ENCODE measurements at places on chromosomes 2 and 18.

- no peak for DNase-seq
Measured at GRCh38 chr2:238308177-238308576, 12.1 kb upstream of the TRAF3IP1 start.

DNA sequence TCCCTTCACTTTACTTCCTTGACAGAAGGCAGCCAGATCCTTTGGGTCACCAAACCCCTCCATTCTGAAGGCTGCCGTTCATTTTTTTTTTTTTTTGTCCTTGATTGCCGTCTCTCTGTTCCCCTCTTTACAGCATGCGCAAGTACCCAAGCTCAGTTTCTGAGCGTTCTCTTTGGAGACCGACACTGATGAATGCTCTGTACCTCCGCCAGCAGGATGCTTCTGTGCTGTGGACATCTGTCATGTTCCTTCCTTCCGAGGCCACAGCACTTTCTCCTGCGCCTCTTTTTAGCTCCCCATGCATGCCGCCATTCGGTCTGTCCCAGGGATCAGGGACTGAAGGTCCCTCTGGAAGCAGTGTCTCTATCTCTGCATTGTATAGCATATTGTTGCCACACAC, 278.7 kb upstream of the RAB12 start:
- DNase-seq: no peak

DNA sequence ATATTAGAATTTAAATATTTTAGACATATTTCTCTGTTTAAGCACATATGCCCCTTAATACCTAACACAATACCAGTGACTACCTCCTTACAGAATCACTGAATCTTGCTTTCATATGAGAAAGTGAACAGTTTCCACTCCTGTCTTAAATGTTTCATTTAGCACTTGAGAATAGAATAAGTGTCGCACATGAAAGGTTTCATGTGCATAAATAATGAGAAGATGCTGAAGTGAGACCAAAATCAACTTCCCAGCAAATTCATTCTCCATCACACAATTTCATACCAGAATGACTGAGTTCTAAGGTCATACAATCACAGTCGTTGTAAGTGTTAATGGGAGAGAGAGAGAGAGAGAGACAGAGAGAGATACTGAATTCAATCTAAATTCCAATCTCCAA, 51.2 kb downstream of the ATIC start:
- DNase-seq: no peak

- DNase-seq: no peak
Measured at GRCh38 chr2:152565884-152566727, 151.2 kb downstream of the PRPF40A start.

- DNase-seq: no peak
Measured at GRCh38 chr2:1091895-1092585, 141.4 kb downstream of the SNTG2 start.

- DNase-seq: no peak
Measured at GRCh38 chr2:169778446-169778845, 20.2 kb upstream of the SSB start.

DNA sequence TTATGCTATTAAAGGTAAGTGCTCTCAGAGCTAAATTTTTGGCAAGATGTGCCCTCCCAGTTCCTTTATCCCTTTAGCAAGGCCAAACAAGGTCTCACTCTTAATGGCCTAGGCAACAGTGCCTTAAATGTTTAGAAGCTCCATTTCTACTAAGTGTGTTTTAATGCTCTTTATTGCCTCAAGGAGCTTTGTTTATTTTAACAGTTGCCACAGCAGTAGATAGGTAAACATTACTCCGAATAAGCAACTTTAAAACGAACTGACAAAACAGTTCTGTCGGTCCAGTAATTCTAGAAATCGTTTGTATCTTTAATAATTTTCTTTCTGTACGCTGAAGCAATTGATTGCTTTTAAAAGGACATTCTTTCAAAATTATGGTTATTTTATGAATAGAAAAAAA, 74.5 kb downstream of the PIEZO2 start:
- no peak for DNase-seq

DNA sequence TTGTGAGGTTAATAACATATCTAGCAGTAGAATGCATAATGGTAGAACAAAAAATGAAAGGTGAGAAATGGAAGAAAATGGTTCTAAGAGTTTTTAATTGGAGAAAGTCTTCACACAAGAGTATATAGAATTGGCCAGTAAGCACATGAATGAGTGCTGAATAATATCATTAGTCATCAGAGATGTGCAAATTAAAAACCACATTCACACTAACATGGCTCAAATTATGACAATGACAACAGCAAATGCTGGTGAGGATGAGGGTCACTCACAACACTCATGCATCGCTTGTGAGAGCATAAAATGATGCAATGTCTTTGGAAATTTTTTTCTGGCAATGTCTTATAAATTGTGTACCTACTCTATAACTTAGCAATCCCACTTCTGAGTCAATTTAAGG, 1355.4 kb upstream of the ACVR2A start:
- no peak for DNase-seq

DNA sequence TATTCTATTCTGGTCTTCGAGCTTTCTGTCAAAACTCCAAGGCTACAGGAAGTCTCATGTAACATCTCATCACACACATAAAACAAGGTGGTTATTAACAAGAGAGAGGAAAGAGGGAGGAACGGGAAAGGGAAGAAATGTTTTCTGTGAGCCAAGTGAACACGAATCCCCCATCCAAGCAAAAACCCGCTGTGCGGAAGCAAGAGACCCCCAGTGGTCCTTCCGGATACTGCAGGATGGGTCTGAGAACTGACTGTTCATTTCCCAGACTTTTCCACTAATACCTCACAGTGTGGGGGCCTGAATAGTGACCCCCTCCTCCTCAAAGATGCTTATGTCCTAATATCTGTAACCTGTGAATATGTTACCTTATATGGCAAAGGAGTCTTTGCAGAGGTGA, 19.0 kb upstream of the DIPK1C start:
- DNase-seq: no peak

- DNase-seq: no peak
Measured at GRCh38 chr18:57715671-57716070, 87.4 kb downstream of the ATP8B1 start.

DNA sequence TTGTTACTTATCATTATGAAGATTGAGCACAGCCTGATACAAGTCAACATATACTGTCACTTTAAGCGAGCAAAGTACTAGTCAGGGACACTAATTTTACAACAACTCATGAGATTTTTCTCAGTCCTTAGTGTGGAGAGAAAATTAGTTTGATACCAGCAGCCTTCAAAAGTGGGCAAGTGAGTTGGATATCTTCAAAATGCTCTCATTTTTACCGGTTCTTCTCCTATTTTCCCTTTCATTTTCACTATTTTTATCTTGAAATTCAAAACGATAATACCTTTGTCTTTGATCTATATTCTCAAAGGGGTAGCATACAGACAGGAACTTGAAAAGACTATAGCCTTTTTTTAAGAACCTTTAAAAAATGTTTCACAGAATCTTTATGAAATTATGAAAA, 52.0 kb upstream of the UBXN4 start:
- DNase-seq: no peak

DNA sequence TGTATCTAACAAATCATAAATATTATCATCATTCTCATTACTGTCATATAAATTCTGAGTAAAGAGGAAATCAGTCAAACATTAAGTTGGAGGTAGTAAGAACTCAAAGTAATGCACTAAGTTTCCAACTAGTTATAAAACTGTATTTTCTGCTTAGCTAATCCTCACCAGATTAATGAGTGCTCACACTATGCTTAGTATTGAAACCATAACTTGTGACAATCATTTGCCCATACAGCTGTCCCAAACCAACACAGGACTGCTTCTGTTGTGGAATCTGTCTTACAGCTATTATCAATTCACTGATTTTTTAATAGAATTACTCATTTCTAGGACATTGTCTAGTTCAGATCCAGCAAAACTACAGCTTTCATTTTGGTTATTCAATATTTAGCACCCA, 41.5 kb upstream of the TANK start:
- DNase-seq: no peak

GRCh38 chr2:84906108-84906899, 848 bp downstream of the TMSB10 start:
- no peak for DNase-seq

- DNase-seq: no peak
Measured at GRCh38 chr18:79405781-79406575, 10.2 kb downstream of the NFATC1 start.

GRCh38 chr2:173117678-173118077, 42.0 kb downstream of the MAP3K20 start:
- DNase-seq: no peak

- no peak for DNase-seq
Measured at GRCh38 chr2:65070172-65070830, 14.1 kb downstream of the CEP68 start.

- DNase-seq: no peak
Measured at GRCh38 chr2:70921839-70922234, 13.9 kb upstream of the ATP6V1B1 start.

DNA sequence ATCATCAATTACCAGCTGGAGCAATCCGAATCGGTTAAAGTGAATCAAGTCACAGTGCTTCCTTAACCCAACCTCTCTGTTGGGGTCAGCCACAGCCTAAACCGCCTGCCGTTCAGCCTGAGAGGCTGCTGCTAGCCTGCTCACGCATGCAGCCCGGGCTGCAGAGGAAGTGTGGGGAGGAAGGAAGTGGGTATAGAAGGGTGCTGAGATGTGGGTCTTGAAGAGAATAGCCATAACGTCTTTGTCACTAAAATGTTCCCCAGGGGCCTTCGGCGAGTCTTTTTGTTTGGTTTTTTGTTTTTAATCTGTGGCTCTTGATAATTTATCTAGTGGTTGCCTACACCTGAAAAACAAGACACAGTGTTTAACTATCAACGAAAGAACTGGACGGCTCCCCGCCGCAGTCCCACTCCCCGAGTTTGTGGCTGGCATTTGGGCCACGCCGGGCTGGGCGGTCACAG, 496 bp upstream of the ITGA4 start:
- DNase-seq: no peak

DNA sequence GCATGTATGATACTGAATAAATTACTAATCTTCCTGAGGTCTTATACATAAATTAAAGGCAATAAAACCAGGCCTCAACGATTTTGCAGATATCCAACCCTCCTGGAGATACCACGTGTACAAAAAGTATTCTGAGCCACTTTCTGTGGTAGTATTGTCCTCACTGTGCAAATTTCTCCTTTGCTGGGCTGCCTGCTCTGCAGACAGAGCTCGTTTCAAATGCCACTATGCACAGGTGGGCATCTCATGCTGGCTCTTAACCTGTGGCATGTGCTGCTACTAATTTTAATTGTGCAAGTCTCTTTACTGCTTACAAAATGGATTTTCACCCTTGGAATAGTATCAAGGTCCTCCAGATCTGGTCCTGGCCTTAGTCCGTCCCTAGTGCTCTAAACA, 66.4 kb upstream of the SLC16A14 start:
- DNase-seq: no peak

DNA sequence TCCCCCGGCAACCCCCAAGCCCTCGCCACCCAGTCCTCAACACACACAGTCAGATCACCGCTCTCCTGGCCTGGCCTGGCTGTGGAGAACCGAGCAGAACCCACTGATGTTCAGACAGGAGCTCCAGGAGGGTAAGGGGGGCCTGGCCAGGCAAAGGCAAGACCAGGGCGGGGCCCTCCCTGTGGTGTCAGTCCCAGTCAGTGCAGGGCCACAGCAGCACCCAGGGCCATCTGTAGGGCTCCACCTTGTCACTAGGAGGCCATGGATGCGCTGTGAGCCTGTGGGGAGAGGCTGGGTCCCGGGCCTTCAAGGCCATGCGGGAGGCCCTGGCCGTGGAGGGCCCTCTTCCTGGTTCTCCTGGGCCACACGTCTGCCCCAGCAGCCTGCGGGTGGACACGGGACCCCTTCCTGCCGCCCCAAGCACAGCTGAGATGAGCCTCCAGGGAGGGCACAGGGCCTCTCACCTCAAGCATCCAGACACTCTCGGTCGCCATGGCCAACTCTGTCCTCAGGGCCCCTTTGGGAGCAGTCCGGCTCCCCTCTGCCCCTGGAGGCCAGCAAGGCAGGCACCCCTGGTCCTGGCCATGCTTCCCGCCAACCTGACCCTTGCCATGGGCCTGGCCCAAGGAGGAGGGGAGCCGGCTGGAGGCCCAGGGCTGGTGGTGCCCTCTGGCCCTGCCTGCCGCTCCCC, 2.0 kb downstream of the ANO7 start:
- no peak for DNase-seq

DNA sequence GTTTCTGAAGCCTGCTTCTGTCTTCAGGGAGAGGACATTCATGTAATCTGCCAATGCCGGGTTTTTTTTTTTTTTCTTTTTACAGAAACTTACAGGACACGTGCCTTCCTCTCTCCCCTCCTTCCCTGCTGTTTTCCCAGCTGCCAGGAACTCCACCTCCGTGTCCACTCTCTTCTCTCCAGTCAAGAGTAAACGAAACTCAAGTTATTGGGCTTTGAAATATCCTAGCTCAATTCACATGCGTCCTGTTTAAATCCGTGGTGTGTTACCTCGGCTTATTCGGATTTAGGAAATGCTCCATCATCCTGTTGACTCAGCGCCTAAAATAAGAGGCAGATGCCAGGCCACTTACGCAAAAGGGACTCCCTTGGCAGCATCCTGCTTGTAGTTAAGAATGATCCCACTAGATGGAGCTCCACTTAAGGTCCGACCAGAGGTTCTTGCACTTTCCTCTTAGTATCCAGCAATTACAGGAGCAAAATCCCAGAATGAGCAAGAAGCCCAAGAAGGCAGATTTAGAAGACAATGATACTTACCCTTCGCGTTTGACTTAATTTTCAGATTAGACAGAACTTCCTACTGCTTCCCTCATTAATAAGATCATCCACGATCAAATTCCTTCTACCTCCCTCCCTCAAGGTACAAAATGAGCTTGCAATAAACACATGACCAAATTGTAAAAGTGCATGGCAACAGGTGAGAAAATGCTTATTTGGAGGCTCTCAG, 97.2 kb upstream of the ZCCHC2 start:
- DNase-seq: peak; percentile 39

- no peak for DNase-seq
Measured at GRCh38 chr2:4995466-4995865, 696.7 kb upstream of the SOX11 start.

GRCh38 chr2:197209742-197210408, 100.7 kb downstream of the ANKRD44 start:
- no peak for DNase-seq

- no peak for DNase-seq
Measured at GRCh38 chr2:127176371-127177311, 43.5 kb downstream of the CYP27C1 start.

GRCh38 chr2:241701149-241701398, 765 bp upstream of the ING5 start:
- no peak for DNase-seq

- no peak for DNase-seq
Measured at GRCh38 chr18:54558609-54559585, 32.1 kb upstream of the DYNAP start.

GRCh38 chr18:75269124-75269680, 58.6 kb downstream of the TSHZ1 start:
- DNase-seq: no peak

GRCh38 chr2:15968280-15969178, 28.2 kb downstream of the MYCN start:
- DNase-seq: no peak

DNA sequence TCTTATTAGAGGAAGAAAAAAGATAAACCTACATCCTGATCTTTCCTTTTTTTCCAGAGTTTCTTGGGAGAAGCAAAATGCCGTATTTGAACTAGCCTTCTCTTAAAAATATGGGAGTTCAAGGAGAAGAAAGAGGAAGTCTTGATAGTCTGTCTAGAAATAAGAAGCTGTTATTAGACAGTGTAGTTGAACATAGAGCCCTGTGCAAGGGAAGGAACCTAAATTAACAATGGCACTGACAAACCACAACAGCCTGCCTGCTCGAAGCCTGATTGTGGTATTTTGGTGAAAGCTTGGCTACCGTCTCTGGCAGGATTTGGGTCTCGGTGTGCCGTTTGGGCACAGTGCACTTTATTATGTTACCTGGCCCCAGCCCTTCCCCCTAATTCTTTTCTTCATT, 17.1 kb downstream of the SMARCAL1 start:
- no peak for DNase-seq

GRCh38 chr2:190069936-190070696, 7.6 kb upstream of the MSTN start:
- DNase-seq: no peak
